ENCODE measurements at places on chromosomes 12 and 14. TPM values are rescaled to one million over a fixed set of nuclear protein-coding genes. Genes with fewer than 3 reads are reported as not detected.

DNA sequence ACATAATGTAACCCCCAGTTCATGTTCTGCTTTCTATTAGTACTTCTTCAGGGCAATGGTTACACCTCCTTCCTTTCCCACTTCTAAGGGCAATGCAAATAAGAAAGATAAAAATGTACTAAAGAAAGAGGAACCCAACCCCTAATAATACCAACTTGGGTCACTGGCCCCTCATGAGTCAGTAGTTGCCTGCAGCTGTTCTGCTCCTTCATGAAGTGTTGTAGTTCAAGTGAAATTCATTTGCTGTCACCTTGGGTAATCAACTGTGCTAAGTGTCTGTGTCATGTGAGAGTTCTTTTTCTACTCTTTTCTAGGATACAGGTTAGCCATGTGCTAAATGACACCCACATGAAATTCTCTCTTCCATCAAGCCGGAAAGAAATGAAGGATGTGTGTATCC, 91.8 kb downstream of the PLXNC1 start:
- DNase-seq: no peak

GRCh38 chr12:65139389-65139788, 18.3 kb upstream of the WIF1 start:
- DNase-seq: no peak

DNA sequence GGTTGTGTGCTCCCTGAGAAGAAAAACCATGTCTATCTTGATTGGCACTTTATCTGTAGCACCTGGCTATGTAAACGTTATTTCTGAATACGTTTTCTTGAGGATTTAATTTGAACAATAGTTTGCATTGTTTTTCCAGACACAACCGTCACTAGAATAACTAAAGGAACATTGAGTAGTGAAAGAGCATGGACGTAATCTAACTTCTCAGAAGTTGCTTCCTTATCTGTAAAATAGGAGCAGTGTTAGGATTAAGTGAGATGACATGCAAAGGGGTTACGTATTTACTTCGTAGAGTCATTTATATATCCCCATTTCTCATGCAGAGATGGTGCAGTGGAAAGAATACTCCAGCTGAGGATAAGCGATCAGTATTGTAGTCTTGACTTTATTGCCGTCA, 8.1 kb downstream of the AEBP2 start:
- no peak for DNase-seq

The CELA1 gene
- not detected for total RNA-seq

GRCh38 chr14:58239244-58240195, 5.1 kb upstream of the PSMA3 start:
- DNase-seq: peak; percentile 80

DNA sequence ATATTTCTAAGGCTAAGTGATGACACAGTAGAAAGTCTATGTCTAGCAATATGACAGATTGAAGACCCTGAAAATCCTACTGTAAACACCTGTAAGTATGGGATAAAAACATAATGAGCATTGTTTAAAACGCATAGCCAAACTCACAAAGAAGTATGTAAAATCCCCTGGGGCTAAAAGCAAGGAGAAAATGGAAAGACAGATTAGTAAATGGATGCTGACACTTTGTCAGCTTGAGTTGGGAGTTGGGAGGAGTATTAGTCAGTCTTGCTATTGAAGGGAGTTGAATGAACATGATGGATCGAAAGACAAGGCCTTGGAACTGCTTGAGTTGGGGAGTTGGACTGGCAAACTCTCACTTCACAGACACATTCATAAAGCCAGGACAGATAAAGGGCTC, 79.0 kb upstream of the PRKD1 start:
- DNase-seq: no peak

The TRIM9 gene
- 0.44 TPM for total RNA-seq

The CLEC9A gene
- not detected for total RNA-seq

DNA sequence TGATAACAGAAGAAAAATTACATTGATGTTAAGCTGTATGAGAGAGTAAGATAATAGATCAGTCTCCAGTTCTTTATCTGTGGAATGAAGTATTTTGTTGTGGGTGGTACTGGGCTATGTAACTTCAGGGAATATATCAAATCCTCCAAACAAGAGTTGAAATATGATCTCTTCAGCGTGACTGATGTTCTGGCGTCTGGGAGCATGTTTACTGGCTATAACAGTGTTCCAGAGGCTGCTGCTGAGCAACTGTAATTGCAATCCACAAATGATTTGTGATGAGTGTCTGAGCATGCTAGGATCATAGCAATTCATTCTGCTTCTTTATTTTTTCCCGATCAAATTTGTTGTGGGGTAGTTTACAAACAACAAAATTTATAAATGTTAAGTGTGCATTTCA, 18.6 kb upstream of the CCDC198 start:
- no peak for DNase-seq

GRCh38 chr12:65673732-65674131, 150.6 kb upstream of the HMGA2 start:
- DNase-seq: no peak
